ENCODE measurements at places on chromosomes 3 and 15.

DNA sequence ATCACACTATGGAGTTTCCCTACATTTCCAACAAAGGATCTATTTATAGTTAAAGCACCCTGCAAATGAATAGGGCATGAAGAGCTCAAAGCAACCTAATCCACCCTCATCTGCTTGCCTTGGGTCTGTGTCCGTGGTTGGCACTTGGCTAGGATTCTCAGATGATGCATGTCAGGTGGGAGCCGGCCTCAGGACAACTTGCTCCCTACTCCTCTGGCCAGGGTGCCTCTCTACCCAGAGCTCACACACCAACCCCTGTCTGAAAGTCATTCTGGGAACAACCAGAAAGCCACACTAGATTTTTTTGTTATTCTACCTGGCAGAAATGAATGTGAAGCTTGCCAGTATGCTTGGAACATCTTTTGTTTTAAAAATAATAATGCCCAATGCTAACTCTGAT lies 13.2 kb downstream of the ARHGEF3 start:
- DNase-seq = no peak

- DNase-seq = no peak
Observed at GRCh38 chr3:47244531-47245100, 38.0 kb downstream of the KIF9 start.

GRCh38 chr15:44666210-44667038 lies 3.0 kb upstream of the SPG11 start:
- no peak for DNase-seq

DNA sequence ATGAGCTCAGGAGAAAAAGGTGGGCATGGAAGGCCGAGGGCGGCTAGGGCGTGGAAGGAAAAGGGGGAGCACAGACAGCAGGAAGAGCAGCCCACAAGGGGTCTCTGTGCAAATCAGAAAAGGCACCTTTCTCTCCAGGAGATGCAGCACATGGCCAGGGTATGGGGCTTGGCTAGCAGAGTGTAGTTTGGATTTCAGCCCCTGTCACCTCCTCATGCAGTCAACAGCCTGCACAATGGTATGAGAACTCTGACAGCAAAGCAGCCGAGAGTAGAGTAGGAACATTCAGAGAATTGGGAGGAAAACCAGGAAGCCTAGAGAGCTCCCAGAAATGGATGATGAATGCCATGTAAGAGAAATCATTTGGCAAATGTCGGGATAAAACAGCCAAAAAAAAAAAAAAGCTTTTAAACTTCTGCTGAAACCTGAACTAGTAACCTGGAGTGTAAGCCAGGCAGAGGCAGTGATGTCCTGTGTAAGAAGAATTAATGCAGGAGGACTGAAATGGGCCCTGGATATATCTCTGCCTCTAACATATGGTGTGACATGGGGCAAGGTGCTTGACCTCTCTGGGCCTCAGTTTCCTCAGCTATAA lies 25.7 kb downstream of the FSTL1 start:
- DNase-seq = no peak

- DNase-seq = no peak
Observed at GRCh38 chr3:79604681-79605080, 163.1 kb downstream of the ROBO1 start.

DNA sequence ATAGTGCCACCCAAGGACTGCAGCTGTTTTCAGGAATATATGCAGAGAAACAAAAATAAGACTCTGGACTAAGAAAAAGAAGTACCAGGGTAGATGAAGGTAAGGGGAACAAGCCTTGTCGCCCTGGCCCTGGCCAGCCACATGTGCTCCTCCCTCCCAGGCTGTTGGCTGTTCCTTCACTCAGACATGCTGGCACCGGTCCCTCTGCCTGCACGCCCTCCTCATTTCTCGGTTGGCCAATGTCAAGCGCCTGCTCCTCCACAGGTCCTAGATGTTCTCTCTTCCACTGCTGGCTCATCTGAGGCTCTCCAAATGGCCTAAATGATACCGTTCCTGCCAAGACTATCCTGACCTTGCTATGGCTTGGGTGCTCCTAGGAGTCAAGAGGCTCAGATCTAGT lies 288.4 kb upstream of the LYSMD4 start:
- DNase-seq = no peak

DNA sequence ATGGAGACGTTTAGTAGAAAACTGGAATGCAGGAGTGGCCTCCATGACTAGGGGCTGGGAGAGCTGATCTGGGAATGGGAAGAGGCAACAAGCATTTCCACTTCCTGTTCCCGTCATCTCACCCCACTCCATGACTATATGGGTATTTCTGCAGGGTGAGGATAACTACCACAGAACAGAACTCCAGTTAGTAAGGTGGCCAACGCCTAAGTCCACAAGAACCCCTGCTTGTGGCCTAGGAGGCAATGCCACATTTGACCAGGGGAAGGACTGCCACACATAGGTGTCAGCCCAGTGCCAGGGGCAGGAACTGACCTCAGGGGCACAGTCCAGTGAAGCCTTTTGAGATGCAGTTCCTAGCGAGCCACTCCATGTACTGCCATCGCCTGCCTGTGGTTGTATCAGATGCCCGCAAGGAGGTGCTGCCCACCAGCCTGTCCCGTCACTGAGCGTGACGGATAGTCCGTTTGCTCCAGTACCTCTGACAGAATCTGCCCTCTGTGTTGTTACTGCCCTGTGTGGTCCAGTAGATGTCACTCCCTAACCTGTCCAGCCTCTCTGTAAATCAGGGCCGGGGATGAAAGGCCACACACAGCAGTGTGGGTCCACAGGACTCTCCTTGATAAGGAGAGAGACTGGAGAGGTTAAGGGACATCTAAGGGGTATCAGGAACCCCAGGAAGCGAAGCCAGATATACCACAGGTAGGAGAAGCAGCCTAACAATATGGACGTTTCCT lies 3.5 kb upstream of the MTFMT start:
- no peak for DNase-seq

DNA sequence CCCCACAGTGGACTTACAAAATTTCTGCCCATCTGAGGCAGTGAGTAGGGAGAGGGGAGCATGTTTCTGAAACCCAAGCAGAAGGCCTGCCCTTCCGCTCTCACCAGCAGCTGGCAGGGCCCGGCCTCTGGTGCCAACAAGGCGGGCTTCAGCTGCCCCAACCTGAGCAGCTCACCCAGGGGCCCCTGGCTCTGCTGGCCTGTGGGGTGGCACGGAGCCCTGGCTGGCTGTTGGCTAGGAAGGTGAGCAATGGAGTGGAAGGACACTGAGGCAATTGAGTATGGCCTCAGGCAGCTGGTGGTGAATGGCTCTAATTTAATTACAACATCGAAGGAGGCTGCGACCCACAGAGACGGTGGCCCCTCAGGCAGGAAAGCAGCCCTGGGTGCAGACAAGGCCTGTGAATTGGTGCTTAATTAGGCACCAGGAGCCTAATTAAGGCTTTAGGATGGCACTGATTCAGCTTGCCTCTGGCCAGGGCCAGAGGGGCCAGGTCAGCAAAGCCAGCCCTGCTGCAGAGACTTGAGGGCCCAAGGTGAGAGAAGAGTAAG lies 60.9 kb downstream of the ST8SIA2 start:
- no peak for DNase-seq

- no peak for DNase-seq
Observed at GRCh38 chr3:19711160-19711782, 222.7 kb downstream of the EFHB start.

DNA sequence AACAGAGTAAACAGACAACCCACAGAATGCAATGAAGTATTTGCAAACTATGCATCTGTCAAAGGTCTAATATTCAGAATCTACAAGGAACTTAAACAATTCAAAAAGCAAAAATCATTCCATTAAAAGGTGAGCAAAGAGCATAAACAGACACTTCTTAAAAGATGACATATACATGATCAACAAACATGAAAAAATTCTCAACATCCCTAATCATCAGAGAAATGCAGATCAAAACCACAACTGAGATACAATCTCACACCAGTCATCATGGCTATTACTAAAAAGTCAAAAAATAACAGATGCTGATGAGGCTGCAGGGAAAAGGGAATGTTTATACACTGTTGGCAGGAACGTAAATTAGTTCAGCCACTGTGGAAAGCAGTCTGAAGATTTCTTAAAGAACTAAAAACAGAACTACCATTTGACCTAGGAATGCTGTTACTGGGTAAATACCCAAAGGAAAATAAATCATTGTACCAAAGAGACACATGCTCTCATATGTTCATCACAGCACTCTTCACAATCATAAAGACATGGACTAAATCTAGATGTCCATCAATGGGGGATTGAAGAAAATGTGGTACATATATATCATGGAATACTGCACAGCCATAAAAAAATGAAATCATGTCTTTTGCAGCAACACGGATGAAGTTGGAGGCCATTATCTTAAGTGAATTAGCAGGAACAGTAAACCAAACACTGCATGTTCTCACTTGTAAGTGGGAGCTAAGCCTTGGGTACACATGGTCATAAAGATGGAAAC lies 393.3 kb upstream of the CBLB start:
- no peak for DNase-seq

DNA sequence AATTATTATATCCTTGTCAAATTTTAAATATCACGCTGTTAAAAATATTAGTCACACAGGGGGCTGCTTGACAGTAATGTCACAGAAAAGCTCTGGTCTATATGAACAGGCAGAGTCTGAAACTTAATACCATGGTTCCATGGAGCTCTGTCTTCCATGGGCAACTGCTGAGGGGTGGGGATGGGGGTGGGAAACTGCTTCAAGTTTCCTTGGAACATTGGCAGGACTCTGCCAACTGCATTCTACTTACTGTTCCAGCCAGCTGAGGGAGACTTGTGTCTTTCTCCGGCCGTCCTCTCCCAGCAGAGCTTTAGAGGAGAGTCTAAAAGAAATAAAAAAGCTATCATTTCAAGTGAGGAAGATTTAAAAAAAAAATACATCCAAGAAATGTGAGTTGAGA lies 348.7 kb downstream of the ZIC1 start:
- no peak for DNase-seq

- DNase-seq = no peak
Observed at GRCh38 chr3:73656241-73656890, 31.6 kb upstream of the PDZRN3 start.

- DNase-seq = no peak
Observed at GRCh38 chr15:36814708-36815107, 235.3 kb downstream of the CDIN1 start.
